ENCODE measurements at places on chromosomes 11 and 22. TPM values are rescaled to one million over a fixed set of nuclear protein-coding genes. Genes with fewer than 3 reads are reported as not detected.

Gene FXYD2
- total RNA-seq = 44.6 TPM

Gene ELFN2
- total RNA-seq = not detected

Gene OR8H3
- total RNA-seq = not detected

Gene PGM2L1
- total RNA-seq = 3.5 TPM

Gene EFEMP2
- total RNA-seq = 6.3 TPM

Gene SCGB1C1
- not detected for total RNA-seq

Gene KCNE3
- not detected for total RNA-seq

Gene CWC15
- total RNA-seq = 69.1 TPM
